Left hindlimb (tissue), 1 donor: ENCODE measurements at places on chromosomes 5 and 9.

- no peak for DNase-seq
Measured at GRCh38 chr9:18173923-18174322, 300.0 kb upstream of the ADAMTSL1 start.

GRCh38 chr5:111320953-111321352, 96.8 kb downstream of the CAMK4 start:
- DNase-seq: no peak

GRCh38 chr5:173296737-173297676, 31.2 kb downstream of the STC2 start:
- no peak for DNase-seq

- no peak for DNase-seq
Measured at GRCh38 chr5:123906698-123907295, 394.8 kb downstream of the CSNK1G3 start.

DNA sequence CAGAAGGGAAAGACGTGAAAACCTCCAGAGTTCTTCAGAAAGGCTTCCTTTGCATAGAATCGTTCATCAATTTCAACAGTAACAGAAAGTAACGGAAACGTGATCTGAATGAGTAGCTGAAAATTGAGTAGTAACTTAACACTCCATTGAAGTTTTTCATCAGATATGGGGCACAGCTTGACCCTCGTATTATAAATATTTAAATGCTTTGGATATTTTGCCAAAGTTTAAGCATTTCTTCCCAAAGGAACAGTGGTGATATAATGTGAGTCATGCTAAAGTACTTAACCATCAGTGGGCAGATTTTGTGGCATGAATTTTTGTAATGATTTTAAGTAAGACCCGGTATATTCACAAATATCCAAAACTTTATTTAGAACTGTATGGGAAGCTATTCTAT, 67.4 kb upstream of the ADAMTS19 start:
- no peak for DNase-seq

DNA sequence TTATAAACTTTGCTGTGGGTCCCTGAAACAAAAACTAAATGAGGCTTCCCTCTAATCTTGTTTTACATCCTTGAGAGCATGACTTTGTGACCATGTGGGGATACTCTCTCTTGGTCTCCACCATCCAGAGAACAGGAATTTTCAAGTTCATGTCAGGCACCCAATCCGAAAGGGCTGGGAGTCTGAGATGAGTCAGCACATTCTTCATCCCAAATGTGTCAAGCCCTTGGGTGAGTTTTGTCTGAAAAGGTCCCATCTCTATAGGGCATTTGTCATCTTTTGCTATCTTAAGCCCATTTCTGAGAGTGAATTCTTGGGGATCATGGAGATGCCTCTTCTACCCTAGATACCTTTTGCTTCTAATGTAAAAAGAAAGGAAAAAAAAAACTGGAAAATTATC, 26.9 kb upstream of the RAPGEF6 start:
- no peak for DNase-seq

- no peak for DNase-seq
Measured at GRCh38 chr5:170591054-170591453, 87.2 kb downstream of the KCNIP1 start.

GRCh38 chr5:37054391-37054790, 177.8 kb downstream of the NIPBL start:
- DNase-seq: no peak

GRCh38 chr5:159864885-159865691, 51.2 kb upstream of the ADRA1B start:
- DNase-seq: no peak

- no peak for DNase-seq
Measured at GRCh38 chr5:113022661-113023060, 46.1 kb downstream of the DCP2 start.

DNA sequence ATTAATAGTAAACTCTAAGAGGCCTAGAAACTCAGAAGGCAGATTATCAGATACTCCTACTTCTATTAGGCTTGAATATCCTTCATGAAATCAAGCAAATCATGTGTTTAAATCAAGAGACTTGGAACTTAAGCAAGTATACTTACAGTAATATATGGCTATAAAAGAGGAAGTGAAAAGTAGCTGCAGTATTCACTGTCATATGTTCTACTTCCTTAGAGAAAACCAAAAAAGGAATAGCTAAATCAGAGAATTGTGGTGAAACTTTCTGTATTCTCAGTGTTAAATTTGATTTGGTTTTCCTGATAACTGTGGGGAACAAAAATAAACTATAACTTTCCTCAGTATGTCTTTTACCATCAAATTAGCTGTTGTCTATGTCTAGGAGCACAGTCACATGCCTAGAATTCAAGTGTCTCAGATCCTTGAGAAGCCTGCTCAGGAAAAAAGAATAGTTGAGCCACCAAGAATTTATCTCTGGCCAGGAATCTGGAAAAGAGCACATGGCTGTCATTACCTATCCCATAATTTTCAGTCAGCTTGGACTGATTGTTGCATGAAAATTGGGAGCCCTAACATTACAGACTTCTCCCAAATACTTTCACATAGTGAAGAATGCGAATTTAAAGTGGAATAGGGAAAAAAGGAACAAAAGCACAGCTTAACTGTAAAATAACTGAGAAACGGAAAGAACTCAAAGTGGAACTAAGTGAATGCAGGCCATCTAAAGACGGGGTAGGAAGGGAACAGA, 1.7 kb downstream of the FKBP15 start:
- DNase-seq: no peak

GRCh38 chr5:21931116-21931515, 922.0 kb downstream of the CDH12 start:
- DNase-seq: no peak

GRCh38 chr5:169450464-169450863, 133.1 kb upstream of the SPDL1 start:
- no peak for DNase-seq

DNA sequence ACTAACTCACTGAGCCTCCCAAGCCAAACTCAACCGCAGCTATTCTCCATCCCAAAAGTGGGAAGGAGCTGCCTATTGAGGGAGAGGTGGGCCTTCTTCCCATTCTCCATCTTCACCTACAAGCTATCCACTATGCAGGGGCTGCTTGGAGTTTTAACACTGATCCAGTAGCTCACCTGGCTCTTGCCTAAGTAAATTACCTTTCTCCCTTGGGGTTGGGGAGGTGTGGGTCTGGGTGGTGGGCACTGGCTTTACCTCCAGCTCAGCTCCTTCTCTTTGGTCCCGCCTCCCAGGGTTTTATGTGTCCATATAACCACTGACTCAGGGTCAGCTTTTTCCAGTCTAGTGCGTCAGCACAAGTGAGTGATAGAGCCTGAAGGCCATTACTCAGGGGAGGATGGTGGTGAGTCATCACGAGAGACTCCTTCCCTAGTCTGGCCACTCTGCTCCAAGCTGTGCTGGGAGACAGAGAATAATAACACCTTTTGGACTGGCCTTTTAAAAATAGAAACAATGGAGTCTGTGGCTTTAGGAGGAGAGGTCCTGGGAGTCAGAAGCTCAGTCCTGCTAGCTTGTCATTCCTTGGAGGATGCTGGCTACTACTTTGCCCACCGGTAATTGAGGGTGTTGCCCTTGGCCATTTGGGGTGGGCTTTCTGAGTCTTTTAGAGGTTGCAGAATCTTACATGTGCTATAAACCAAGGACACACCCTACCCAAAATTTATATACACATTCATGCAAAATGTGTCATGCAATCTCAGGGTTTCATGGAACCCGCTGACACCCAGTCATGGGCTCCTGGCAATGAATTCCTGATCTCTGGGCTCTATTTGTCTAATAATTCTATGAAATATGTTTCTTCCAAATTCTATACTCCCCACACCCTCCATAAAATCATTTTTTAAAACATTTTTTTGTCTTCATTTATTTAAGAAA, 35.6 kb upstream of the ATP6V1G1 start:
- DNase-seq: peak; percentile 48

- no peak for DNase-seq
Measured at GRCh38 chr9:21043841-21044240, 12.4 kb upstream of the HACD4 start.

GRCh38 chr5:126097876-126098275, 325.3 kb upstream of the GRAMD2B start:
- no peak for DNase-seq

DNA sequence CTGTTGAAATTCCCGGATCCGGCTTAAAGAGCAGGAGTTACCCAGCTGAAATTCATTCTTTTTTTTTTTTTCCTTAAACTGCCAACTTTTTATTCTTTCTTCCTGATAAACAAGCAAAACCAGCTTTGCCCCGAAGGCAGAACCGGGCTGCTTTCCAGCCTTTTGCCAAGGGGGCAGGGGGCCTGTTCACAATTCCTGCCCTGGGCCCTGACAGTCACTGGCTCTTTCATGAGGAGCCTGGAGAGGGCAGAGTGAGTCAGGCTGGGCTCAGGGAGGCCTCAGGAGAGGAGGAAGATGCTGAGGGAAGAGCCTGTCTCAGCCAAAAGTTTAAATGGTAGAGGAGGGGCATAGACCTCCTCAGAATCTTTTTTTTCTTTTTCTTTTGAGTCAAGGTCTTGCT, 4.8 kb downstream of the GLIPR2 start:
- no peak for DNase-seq

DNA sequence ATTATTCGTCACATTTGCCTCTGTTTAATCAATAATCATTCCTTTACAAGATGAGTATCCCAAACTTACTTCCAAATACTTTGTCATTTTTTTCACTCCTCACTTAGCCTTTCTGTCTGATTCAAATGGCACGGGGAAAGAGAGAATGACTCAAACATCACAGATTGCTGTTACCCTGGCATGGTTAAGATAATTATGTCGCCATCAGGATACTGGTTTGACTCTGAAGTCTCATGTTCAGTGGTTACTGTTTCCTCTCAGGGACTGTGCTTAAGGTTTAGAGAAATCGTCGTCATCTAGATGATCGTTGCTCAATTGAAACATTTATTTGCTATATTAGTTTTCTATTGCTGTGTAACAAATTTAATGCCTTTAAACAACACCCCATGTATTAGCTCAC, 45.2 kb upstream of the RAD23B start:
- no peak for DNase-seq

- no peak for DNase-seq
Measured at GRCh38 chr9:7300484-7300883, 499.1 kb downstream of the DMAC1 start.

DNA sequence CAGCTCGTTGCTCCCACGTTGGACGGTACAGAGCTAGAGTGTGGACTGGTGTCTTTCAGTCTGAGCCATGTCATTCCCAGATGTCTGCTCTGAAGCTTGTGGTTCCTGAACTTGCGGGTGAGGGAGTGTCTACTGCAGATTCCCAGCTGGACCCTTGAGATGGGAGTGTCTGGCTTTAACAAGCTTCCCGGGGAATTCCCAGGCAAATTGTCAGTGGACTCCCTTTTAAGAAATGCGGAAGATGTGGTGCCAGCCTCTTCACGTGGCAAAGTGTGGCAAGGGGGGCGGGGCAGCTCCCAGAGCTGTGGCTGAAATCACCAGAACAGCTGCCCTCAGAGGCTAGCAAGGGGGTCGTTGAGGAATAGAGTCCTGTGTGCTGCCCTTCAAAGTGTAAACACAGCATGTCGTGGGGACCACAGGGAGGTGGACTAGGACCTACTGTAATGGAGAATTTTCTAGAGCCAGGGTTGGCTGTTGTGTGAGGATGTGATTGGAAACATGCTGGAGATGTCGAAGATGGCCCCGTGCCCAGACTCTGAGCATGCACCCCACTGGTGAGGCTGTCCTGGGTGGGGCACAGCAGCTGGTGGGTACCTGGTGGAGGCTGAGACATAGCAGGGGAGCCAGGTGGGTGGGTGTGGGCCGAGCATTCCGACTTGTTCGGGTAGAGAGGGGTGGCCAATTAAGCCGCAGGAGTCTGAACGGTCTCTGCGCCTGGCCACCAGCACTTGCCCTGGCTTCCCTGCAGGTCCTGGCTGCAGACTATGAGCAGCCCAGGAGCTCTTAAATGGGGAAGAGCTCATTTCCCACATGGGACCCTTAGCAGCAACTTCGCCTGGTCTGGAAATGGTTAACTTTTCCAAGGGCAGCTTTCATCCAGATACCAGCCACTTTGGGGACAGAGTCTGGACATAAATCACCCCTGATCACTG, 37.4 kb downstream of the PRRX2 start:
- DNase-seq: peak; percentile 67

GRCh38 chr5:91266184-91266705, 116.9 kb downstream of the ARRDC3 start:
- DNase-seq: no peak

- no peak for DNase-seq
Measured at GRCh38 chr9:29208670-29209069, 1635.4 kb upstream of the C9orf72 start.

- no peak for DNase-seq
Measured at GRCh38 chr5:123047706-123048105, 11.2 kb upstream of the PPIC start.

- no peak for DNase-seq
Measured at GRCh38 chr5:131607418-131607817, 27.6 kb downstream of the RAPGEF6 start.

DNA sequence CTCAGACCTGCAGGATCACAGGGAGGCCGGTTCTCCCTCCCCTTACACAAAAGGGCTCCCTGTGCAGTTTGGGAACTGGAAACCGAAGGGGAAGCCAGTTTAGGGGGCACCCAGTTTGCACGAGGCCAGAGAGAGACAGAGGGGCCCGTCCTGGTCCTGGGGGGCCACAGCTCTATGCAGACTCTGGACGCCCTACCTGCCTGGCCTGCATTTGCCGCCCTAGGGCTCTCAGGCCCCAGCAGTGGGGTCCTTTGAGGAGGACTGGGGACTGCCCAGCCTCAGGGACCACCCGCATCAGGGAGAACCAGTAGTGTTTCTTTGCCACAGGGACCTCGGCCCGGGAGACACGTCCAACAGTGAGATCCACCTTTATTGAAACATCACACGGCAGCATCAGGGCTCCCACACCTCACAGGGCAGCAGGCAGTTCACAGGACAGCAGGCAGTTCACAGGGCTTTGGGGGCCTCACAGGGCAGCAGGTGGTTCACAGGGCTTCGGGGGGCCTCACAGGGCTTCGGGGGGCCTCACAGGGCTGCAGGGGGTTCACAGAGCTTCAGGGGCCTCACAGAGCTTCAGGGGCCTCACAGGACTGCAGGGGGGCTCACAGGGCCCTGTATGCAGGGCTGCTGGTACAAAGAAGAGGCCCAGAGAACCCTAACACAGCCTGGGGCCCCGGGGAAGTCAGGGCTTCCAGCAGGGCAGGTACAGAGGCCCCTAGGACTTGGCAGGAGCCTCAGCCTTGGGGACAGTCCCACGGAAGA, 648 bp upstream of the NSMF start:
- no peak for DNase-seq
